Activated CD8-positive, alpha-beta T cell treated with anti-CD3 and anti-CD28 coated beads, Interleukin-2, amount 10 ng/mL, durations not matched to agents 7 days and 5 days (primary cell): ENCODE measurements at places on chromosomes 1 and 21.

- DNase-seq, result no peak
These were observed 56.1 kb downstream of the KAZN start for GRCh38 chr1:14654554-14654953.

DNA sequence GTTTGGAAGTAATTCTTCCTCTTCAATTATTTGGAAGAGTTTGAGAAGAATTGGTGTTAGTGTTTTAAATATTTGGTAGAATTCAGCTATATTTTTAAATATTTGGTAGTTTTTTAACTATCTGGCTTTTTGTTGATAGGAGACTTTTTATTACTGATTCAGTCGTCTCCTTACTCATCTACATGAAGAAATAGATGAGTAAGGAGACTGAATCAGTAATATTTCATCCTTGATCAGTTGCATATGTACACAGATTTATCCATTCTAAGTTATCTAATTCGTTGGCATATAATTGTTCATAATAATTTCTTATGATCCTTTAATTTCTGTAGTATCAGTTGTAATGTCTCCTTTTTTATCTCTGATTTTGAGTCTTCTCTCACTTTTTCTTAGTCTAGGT, 224.1 kb downstream of the GPR52 start:
- DNase-seq, result no peak

GRCh38 chr1:186680245-186681061, at the start of gene PTGS2:
Gene PTGS2, minus strand, starts transcription at chr1:186680423. Its CDS starts 133 bp downstream, at chr1:186680290.
- DNase-seq, result peak; percentile 51

DNA sequence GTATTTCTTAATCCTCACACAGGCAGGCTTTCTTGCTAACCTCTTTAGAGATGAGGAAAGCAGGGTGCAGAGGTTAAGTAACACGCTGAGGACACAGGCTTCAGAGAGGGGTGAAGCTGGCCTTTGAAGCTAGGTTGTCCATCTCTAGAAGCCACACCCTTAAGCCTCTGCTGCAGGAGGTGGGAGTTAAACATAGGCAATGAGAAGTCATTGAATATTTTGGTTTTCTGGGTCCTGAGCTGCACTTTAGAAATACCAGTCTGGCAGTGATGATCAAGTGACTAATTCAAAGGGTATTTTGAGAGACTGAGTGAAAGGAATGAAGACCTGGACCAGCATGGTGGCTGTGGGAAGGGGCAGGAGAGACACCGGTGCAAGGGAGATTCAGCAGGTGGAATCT, 9.9 kb downstream of the KCNJ15 start:
- DNase-seq, result no peak

GRCh38 chr1:23100074-23100748, 68.4 kb downstream of the LUZP1 start:
- peak; percentile 71 for DNase-seq

- DNase-seq, result no peak
These were observed 282.1 kb upstream of the BRINP3 start for GRCh38 chr1:190759807-190760206.

DNA sequence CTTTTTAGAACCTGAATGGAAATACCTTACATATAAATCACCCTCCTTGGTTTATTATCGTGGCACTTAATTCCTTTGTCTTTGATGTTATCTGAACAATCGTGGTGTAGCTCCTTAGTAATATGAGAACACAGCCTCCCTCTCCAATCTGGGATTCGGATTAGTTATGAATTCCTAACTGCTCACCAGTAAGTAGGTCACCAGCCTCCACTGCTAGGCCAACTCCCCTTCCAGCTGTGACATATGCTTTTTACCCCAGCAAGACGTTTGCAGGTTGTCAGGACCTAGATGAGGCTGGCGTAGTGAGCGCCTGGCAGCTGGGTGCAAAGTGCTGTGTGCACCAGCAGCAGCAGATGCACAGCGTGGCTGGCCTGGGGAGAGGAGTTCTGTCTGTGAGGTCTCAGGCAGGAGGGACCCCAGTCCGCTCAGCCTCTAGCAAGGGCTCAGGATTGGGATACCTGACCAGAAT, 38.2 kb downstream of the NTPCR start:
- DNase-seq, result no peak

- no peak for DNase-seq
These were observed 59.1 kb upstream of the TTC34 start for GRCh38 chr1:2860476-2861142.
